ENCODE measurements at places on chromosomes 4 and X.

DNA sequence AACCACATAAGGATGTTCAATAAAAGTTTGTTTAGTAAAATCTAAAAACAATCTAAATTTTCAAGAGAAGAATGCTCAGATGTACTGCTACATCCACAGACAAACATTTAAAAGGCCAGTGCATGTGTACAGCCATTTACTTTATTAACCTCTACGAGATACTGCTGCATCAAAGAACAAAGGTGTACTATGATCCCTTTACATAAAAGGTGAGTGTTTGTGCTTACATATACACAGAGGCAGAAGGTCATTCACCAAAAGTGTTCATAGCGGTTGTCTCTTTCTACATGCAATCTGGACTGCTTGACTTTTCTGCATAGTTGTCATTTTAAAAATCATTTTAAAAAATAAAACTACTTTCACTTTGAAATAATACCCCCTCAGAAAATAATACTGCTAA is 81.7 kb downstream of the AFAP1 start:
- no peak for DNase-seq

GRCh38 chrX:9899640-9900111 is 67.5 kb upstream of the CLDN34 start:
- no peak for DNase-seq

GRCh38 chrX:108439426-108439942 is at the start of gene COL4A5:
Gene COL4A5 (plus strand): TSS chrX:108439838. CDS start chrX:108440126, 288 bp downstream.
- no peak for DNase-seq

DNA sequence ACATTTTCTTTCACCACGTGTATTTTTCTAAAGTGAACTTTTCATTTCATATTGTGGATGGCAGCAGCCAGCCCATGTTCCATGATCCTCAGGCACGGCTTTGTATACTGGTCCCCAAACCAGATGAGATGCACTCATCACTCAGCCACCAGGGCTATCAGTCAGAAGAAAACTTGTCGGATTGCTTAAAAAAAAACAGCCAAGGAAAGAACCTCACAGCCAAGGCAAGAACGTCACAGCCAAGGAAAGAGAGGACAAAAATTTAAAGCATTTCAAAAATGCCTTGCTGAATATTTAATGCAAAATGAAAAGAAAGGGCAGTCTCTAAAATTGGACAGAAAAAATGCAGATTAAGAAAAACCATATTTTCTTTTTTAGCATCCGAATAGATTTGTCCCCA is 333.3 kb downstream of the PDGFC start:
- DNase-seq, result no peak

DNA sequence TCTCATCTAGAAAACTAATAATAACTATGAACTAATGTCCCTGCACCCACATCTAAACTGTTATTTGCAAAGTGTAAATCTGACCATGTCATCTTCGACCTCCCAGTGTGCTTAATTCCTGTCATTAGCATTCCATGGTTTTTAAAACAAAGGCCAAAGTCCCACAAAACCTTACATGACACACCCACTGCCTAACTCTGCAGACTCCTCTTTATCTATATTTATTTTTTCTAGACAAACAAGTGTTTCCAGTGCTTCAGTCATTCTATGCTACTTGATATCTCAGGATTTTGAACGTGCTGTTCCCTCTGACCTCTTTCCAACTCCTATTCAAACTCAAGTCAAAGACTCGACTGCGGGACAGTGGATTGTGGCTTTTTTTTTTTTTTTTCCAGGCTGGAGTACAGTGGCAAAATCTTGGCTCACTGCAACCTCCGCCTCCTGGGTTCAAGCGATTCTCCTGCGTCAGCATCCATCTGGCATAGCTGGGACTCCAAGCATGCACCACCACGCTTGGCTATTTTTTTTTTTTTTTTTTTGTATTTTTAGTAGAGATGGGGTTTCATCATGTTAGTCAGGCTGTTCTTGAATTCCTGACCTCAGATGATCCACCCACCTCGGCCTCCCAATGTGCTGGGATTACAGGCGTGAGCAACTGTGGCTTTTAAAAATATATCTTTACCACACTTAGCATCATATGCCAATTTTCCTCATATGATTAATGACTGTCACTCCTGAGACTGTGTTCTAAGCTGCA is 1511.0 kb downstream of the ARAP2 start:
- no peak for DNase-seq

Measured in stimulated activated CD4-positive, alpha-beta T cell treated with anti-CD3 and anti-CD28 coated beads, Interleukin-12 subunit alpha, Interleukin-12 subunit beta, amount 100 ng/mL, for 4 hours (primary cell).